ENCODE measurements at places on chromosomes 12 and 14. TPM values are rescaled to one million over a fixed set of nuclear protein-coding genes. Genes with fewer than 3 reads are reported as not detected.

The MAP3K9 gene
- under 0.01 TPM for total RNA-seq

The SMCO3 gene
- under 0.01 TPM for total RNA-seq

The SRRM4 gene
- not detected for total RNA-seq

The EIF2S3B gene
- 9.5 TPM for total RNA-seq

The GIT2 gene
- total RNA-seq = 54.4 TPM
